ENCODE measurements at places on chromosomes 12 and 14.
A peak's percentile ranks its signal among the peaks of the same experiment; 100 is the strongest.

DNA sequence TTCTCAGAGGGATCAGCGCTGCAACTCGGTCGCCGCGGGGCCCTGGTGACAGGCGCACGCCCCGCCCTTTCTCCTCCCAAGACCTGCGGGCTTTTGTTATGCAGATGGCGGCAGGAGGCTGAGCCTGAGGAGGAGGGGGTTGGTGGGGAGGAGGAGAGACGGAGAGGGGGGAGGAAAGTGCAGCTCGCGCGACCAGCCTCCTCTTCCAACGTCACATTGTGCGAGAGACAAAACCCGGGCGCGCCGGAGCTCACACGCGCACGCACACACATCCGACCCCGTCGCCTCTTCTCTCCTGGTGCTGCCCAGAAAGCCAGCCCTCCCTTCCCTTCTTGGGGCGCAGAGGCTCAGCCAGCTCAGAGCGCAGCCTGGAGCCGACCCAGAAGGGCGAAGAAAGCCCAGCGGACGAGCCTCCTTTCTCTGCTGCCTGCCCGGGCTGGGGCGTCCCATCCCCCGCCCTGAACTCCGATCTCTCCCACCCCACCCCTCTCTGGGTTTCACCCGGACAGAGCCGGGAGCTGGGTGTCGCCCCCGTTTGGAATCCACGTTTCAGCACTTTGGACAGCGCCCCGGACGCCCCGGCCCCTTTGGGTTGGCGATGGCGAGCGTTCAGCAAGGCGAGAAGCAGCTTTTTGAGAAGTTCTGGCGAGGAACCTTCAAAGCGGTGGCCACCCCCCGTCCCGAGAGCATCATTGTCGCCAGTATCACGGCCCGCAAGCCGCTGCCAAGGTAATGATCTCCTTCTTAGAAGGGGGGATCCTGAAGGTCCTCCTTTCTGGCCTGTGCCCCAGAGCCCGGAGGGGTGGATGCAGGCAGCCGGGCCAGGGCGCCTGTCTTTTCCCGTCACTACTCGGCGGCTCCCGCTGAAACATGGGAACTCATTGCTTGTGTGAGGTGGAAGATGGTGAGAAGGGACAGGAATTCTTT lies at the start of gene SRRM4:
Gene SRRM4 (plus strand): TSS at position 257 of the 927 bp plus-strand sequence. CDS start 342 bp downstream, at position 599.
- DNase-seq = no peak

GRCh38 chr12:105334582-105334981 lies 4.1 kb downstream of the C12orf75 start:
- no peak for DNase-seq

DNA sequence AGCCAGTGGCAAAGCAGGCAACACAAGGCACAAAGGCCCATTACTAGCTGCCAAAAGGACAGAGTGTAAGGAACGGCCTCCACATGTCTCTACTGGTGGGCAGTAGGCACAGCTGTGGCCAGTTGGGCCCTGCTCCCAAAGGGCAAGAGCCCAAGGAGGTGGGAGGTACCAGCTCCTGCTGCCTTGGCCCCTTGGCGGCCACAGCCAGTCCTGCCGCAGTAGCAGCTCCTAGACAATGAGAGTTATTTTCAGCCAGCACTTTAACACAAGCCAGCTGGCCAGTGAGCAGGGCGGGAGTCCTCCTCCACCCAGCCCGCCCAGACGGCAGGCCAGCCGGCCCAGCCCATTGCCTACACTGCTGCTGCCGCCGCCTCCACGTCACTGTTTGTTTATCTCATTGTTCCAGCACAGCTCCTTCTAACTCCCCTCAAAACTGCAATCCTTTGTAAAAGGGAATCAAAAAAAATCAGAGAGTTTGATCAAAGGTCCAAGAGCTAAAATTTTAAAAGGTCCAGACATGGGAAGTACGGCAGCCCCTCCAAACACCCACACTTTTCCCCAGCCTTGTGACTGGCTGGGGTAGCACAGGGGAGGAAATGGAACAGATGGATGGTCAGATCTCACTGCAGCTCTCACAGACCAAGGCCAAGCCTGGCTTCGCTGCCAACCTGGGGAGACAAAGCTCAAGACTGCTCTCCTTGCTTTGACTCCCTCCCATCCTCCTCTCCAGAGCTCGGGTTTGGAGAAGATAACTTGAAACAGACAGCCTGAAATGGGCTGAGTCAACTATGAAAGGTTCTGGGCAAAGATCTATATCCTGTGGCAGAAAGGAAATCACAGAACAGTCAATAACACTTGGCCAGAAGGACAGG lies 33.5 kb downstream of the FMNL3 start:
- peak; percentile 19 for DNase-seq

GRCh38 chr14:94805680-94806288 lies 35.9 kb upstream of the GSC start:
- no peak for DNase-seq

DNA sequence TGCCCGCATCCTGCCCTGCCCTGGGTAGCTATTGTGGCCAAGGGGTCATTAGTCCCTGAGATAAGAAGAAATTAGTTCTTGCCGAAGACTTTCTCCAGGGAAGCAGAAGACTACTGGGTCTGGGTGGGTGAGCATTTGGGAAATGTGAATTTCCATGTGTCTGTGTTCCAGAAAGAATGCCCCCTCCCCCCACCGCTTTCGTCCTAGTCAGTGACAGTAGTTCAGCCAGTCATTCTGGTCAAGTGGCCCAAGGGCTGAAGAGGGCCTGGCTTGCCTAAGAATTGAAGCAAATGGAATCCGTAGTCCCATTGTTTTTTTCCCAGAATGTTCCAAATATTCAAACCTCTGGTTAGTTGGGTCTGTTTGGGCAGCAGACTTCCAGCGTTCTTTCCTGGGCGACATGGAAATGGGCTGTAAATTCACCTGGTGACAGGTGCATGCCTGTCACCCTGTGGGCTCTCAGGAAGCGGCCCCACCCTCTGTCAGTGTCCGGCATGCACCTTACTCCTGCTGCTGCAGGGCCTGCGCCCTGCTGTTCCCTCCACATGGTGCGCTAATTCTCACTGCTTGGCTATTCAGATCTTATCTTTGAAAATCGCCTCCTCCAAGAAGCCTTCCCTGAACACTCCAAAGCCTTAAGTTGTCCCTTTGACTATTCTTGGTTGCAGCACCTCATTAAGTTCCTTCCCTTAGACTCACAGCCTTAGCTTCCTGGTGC lies 1.4 kb upstream of the RFLNA start:
- DNase-seq = no peak

GRCh38 chr12:97561619-97562290 lies 99.2 kb downstream of the RMST start:
- no peak for DNase-seq

- no peak for DNase-seq
Measured at GRCh38 chr12:115377230-115377629, 693.3 kb upstream of the TBX3 start.

DNA sequence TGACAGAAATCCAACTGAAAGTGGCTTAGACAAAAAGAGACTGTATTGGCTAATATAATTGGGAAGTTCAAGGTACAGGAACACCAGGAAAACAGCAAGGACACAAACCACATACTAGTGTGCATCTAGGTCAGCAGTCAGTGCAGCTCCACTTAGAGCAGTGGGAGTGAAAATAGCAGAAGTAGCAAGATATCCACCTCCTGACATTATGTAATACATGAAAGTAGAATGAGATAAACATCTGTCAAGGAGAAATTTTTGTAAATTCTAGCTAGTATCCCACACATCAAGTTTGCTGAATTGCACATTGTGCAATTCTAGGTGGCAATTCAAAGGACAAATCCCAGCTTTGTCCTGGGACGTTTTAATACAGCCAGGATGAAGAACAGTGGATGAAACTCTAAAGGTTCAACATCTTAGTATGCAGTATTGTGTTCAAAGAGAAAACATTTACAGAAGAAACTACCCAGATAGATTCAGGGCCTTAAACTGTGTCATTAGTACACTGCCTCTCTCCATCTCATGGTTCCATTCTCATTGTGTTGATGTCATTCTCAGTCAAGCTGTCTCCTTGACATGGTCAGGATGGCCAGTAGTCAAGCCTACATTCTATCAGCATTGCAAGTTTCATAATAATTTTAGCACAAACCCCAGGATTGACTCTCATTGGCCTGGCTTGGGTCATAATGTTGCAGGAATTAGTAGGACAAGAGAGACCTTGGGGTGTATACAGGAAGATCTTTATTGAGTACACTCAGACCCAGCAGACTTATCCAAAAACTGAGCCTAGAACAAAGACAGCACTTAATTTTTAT lies 56.8 kb downstream of the SDR9C7 start:
- no peak for DNase-seq

DNA sequence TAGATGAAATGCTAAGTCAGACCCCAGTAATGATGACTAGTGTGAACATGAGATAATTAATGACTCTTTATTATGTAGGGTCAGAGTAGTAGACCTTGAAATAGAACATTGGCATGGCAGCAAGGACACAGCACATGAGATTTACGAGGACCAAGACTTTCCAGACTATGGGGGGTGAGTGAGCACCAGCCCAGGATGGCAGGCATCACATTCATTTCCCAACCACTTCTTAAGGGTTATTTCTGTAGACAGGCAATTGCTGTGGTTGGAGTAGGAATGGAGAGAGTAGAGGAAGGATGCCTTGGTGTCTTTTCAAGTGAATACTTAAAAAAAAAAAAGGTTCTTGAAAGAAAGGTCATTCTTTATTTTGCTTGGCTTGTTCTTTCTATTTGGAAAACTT lies 189.4 kb upstream of the DYRK2 start:
- no peak for DNase-seq

GRCh38 chr14:57865066-57865402 lies 858 bp downstream of the SLC35F4 start:
- DNase-seq = no peak

- DNase-seq = no peak
Measured at GRCh38 chr12:96474206-96474605, 15.2 kb upstream of the CFAP54 start.

- DNase-seq = no peak
Measured at GRCh38 chr12:111840807-111841206, 1.2 kb upstream of the MAPKAPK5 start.

- DNase-seq = no peak
Measured at GRCh38 chr12:62919838-62920237, 15.1 kb downstream of the PPM1H start.

GRCh38 chr12:90854136-90854689 lies 100.8 kb downstream of the CCER1 start:
- peak; percentile 34 for DNase-seq

DNA sequence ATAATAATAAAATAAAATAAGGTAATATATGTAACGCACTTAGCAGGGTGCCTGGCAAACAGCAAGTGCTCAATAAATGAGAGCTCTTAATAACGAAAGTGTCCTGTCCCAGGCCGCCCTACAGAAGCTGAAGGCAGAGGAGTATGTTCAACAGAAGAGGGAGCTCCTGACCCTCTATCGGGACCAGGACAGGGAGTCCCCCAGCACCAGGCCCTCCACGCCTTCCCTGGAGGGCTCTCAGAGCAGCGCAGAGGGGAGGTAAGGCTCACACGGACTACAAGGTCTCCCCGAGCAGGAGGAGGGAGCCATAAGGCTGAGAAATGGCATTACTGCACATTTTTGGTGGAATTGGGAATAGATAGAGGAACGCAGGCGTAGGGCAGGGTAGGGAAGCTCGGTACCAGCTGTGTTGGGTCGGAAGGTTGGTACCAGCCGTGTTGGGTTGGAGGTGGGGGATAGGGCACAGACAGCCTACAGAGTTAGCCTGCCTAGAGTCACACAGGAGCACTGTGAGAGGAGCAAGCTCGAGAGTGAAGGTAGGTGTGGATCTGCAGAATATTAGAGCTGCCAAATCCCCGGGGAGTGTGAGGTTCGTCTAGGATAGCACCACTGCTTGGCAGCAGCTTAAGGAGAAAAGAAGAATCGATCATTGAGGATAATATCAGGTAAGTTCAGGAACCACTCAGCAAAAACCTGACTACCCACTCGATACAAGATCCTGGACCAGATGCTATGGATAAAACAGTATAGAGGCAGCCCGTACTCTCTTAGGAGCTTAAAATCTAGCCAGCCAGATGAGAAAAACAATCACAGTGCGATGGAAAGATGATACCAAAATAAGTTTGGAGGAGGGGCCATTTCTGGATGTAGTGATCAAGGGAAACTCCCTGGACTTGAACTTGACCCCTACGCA lies 15.3 kb downstream of the TNFRSF1A start:
- no peak for DNase-seq

DNA sequence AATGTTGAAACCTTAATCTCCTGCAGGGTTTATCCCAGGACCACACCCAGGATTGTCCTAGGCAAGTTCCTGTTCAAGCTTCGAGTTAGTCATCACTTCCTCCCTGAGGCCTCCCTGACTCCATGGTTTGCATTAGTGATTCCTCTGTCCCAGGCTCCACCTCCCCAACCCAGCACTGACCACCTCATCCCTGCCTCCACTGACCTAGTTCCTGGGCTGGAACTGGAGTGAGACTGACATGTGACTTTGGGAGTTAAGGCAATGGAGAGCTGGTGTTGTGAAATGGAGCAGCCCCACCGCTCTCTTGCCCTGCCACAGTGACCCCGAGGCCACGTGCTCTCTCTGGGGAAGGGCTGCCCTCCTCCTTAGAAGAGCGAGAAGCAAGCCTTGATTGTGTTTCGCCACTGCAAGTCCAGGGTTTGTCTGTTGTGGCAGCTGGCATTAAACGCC lies 15.8 kb upstream of the DTX1 start:
- DNase-seq = no peak

GRCh38 chr14:89089330-89089729 lies 264.9 kb downstream of the TTC8 start:
- DNase-seq = no peak

DNA sequence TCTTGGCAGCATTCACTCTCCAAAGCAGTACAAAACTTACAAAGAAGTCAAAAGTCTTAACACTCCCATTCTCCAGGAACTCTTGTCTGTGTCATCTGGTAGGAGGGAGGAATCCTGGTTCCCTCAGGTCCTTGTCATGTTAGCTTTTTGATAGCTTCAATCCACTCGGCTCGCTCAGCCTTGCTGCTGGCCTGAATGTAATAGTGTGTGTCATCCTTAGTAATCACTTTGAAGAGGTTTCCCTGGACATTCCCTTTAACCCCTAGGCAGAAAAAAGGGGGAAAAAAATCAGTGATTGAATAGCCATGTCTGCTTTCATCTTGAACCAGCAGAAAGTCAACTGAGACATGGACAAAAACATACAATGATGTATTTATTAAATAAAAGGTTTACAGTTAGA lies 24.8 kb downstream of the PLEK2 start:
- no peak for DNase-seq

- DNase-seq = no peak
Measured at GRCh38 chr12:93663006-93663728, 14.0 kb upstream of the CRADD start.

DNA sequence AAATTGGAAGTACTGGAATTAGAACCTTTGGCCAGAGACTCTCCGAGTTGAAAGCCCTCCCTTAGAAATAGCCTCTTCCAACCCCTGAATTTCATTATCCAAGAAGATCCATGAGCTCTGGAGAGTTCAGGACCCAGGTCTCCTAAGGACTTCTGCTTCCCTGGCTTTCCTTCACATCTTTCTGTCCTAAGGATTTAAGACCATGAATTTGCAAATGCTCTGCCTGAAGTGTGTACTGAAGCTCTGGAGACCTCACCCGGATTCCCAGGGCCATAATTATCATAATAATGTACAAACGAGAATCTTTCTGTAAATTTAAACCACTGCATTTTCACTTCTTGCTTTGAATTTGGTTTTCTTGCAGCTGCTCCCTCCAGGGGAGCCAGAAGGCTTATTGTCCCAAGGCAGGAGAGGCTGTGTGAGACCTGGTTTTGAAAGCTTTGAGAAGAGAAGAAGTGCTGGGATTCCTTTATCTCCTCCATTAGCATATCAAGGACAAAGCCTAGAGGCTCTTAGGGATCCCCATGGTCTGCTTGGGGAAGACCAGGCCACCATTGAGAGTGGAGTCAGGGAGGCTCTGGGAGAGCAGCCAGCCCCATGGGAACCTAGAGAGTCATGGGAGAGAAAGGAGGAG lies 41.1 kb downstream of the GLRX5 start:
- no peak for DNase-seq
